CD14-positive monocyte (primary cell): ENCODE measurements at places on chromosomes 5 and 9.

- no peak for DNase-seq
These were observed 122.1 kb upstream of the ADAMTS16 start for GRCh38 chr5:5017827-5018577.

DNA sequence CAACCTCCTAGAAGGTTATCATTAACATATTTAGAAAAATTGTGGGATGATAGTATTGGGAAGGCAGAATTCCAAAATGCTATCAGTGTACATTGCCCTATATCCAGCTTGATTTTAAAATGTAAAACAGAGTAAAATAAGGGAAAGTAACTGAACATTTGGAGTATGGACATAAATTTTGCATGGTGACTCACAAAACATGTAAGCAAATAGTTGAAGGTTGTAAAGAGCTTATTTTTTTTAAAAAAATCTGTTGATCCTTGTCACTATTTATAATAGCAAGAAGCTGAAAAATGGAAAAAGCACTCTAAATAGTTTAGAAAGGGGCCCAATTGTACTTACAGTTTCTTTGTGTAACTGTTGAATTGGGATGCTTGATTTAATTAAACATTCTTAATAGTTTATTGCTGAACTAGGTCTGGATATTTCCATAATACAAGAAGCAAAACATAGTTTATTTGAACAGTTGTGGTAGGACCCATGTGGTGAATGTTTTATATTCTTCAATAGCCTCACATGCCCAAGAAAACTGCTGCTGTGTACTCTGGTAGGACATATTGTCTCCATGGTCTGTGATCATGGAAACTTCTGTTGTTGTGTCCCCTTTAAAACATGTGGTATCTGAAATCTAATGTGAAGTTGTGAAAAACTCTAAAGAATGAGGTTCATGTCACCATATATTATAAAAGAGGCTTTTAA, 82.4 kb downstream of the NNT start:
- DNase-seq, result no peak

DNA sequence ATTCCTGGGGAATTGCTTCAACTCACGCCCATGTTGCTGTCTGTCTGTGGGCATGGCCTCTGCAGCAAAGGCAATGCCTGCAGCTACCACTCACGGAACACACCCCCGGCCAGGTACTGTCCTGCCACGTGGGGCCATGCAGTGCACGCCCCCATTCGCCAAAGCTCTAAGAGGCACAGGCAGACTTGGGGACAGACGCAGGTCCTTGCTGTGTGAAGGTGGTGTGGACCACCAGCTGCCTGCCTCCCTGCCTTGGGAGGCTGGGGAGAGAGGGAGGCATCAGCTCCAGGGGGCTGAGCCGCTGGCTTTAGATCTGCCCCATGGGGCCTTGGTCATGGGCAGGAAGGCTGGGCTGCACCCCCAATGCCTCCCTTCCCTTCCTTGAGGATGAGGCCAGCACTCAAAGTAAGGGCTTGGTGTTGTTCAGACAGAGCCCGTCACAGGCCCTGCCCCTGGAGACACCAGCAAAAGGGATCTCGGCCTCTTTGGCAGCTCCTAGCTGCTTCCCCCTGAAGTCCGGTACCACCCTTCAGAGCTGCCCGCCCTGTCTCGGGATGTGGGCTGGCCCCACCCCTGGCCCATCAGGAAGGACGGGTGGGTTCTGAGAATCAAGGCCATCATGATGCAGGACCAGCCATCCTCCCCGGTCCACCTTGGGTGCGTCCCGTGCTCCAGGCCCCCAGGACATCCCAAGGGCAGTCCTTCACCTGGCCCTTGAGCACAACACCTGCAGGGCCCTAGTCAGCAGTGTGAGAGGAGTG, 2.3 kb downstream of the GRIN1 start:
- no peak for DNase-seq

GRCh38 chr9:13814647-13815400, 499.1 kb downstream of the NFIB start:
- DNase-seq, result no peak

DNA sequence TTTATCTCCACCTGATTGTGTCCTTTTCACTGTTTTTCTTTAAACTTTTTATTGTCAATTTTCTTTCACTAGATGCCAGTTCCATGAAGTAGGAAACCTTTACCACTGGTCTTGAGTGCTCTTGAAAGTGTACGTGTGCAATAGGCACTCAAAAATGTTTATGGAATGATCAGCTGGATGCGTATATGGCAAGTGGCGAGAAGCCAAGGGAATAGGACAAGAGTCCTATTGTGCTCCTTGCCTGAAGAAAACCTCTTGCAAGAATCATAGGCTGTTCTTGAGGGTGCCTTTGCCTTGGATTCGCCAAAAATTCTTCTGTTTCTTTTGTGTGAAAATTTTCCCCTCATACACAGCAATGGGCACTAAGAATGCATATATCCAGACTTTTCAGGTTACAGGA, 97.7 kb downstream of the GHR start:
- DNase-seq, result no peak

GRCh38 chr5:68766952-68767464, 326.8 kb upstream of the SLC30A5 start:
- DNase-seq, result no peak

DNA sequence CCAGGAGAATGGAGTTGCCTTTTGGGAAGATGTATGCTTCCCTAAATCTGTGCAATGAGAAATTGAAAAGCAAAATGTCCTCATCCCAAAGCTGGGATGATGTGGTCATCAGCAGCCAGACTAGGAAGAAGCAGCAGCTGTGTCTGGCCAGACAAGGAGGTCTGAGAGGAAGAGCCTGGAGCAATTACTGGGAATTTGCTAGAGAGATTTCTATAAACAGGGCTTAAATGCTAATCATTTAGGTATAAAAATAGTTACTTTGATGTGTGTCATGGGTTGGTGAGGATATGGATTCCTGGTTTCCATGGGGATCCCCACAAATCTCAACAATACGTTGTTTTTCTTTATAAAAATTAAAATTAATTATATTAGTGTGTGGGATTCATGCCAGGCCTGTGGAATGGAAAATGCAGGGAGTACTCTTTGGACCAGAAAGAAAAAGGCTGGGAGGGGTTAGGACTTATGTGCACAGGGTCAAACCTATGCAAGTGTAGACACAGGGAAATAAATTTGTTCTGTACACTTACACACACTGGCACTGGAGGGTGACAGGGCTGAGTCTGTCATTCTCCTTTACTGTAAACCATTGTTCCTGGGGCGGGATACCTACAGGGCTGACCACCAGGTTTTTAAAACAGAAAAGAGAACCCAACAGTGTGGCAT, 58.7 kb upstream of the TRPC7 start:
- DNase-seq, result no peak

DNA sequence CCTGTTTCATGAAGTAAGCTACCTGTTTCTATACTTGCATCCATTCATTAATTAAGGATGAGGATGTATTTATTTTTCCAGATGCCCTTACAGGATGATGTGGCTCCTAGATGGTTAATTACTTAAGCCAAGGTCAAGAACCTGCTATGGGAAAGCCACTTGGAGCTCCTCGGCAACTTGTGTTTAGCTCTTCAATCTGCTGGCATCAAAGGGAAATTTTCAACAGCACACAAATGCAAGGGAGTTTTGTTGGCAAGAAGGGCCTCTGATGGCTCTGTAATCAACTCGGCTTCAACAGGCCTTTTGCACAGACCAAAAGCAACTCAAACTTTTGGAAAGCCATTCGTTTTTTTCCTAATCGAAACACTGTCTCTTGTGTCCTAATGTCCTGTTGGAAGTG, 125.3 kb downstream of the EFNA5 start:
- no peak for DNase-seq

DNA sequence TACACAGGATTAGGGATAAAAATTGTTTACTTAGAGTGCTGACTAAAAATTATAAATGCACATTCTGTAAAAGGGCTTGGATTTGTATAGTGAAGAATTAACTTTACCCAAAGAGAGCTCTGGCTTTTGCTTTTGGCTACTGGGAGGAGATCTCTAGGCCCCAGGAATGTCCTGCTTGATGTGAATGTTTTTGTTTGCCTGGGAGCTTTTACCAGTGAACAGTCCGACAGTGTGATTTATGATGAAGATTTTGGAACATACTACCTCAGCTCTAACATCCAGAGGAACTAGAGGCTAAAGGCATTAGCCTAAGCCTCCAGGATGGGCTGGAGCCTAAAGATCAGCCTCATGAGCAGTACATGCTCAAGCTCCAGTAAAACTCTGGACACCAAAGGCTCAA, 103.7 kb upstream of the RFX3 start:
- no peak for DNase-seq
